ENCODE measurements at places on chromosomes 11 and 22.

GRCh38 chr11:115126515-115127208, 377.6 kb downstream of the CADM1 start:
- no peak for DNase-seq

GRCh38 chr11:30605036-30605605, 19.0 kb upstream of the MPPED2 start:
- no peak for DNase-seq

DNA sequence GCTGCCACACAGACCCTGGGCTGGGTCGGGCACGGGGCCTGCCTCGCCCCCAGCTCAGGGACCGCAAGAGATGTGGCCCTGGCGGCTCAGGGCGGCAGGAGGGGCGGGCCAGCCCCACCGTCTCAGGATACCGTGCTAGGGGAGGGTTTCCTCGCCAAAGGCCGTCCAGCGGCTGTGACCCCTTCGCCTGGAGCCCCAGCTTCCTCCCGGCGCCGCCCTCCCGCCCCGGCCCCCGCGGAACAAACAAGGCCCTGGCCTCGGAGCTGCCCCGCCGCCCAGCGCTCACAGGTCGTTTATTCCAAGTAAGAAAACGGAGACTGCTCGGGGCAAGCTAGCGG, 543 bp upstream of the AP2A2 start:
- no peak for DNase-seq

GRCh38 chr11:114091516-114092397, 32.2 kb downstream of the ZBTB16 start:
- no peak for DNase-seq

GRCh38 chr11:73141309-73142127, 600 bp downstream of the FCHSD2 start:
- DNase-seq: peak; percentile 42

DNA sequence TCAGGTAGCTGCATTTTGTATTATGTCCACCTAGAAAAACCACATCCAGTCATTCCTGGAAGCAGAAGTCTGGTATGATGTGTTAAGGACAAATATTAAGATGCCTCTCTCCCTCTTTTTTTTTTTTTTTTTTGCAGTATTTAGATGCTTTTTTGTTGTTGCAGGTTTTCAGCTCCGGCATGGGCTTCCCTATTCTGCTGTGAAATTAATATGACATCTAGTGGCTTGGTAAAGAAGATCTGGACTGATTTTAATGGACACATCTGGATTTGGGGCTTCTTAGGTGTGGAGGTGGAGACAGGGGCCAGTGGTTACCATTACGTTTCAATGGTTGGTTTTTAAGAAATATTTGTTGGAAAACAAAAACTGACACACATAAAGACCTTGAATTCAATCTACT, 47.5 kb upstream of the RASSF10 start:
- no peak for DNase-seq

GRCh38 chr11:67289226-67289650, at the start of gene ANKRD13D:
Gene ANKRD13D, plus strand, starts transcription at chr11:67289303. Its CDS starts 158 bp downstream, at chr11:67289461.
- no peak for DNase-seq

DNA sequence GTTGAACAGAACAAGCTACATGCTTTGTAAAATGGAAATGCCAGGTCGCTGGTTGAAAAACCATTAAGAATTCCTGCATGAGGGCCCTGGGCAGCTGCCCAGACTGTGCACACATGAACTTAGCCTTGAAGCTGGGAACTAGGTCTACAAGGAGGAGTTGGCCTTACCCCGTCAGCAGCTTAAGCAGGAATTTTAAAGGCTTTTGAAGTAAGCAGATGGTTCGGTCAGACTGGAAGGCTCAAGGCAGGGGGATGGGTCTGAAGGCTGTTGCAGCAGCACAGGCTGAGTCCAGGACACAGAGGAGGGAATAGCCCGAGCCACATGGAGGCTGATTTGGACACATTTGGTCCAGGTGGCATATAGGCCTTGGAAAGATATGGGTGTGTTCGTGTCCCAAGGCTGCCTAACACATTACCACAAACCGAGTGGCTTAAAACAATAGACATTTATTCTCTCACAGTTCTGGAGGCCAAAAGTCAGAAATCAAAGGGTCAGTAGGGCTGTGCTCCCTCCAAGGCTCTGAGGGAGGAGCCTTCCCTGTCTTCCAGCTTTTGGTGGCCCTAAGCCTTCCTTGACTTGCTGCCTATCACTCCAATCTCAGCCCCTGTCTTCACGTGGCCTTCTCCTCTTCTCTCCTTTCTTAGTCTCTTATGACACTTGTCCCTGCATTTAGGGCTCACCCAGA, 11.6 kb downstream of the LIF start:
- DNase-seq: no peak

GRCh38 chr22:47059701-47060161, 297.3 kb downstream of the TBC1D22A start:
- DNase-seq: no peak

DNA sequence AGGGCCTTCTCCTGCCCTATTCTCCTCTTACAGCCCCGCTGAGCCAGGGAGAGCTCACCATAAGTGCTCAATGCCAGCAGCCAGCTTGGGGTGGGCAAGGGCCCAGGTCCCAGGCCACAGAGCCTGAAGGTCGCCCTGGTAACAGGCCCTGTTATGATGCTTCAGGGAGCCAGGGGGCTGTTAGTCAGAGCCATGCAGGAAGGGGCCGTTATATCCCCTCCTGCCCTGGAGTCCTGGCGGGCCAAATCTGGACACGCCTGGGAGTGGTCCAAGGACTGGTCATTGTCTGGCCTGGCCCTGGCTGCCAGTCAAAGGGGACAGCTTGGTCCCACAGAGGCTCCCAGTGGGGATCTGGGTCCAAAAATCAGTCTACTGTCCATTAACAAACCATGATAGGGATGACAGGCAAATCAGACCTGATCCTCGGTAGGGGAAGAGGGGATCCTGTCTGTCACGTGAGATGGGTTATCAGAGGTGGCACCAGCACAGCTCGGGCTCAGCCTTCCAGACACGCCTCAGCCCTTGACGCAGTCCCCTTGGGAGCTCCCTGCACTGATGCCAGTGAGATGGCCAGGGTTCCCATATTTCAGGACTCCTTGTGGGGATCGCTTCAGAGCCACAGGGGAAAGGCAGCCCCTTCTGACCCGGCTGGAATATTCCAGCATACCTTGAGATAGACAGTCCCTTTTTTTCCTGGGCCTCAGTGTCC, 55.9 kb downstream of the LRRC32 start:
- DNase-seq: no peak

DNA sequence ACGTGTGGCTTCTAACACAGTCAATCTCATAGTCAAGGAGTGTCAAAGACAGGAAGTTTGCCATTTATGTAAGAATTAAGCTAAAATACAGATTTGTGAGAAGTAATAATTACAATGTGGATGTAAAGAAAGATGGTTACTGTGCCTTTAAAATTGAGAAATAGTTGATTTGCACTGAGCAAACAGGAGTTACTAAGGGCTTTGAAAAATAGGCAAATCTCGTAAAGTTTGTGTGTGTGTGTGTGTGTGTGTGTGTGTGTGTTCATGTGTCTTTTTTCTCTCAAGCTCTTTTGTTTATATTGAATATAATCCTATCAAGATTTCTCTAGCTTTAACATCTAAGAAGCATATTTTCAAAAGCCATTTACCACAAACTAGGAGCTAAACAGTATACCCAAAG, 2284.5 kb downstream of the LRRC4C start:
- DNase-seq: no peak

- no peak for DNase-seq
These were observed 147.9 kb upstream of the LUZP2 start for GRCh38 chr11:24348908-24349307.

All from stimulated activated CD4-positive, alpha-beta T cell treated with anti-CD3 and anti-CD28 coated beads, Interleukin-12 subunit alpha, Interleukin-12 subunit beta, amount 100 ng/mL, for 48 hours (primary cell).